ENCODE measurements at places on chromosomes 13 and 19. TPM values are rescaled to one million over a fixed set of nuclear protein-coding genes. Genes with fewer than 3 reads are reported as not detected.

DNA sequence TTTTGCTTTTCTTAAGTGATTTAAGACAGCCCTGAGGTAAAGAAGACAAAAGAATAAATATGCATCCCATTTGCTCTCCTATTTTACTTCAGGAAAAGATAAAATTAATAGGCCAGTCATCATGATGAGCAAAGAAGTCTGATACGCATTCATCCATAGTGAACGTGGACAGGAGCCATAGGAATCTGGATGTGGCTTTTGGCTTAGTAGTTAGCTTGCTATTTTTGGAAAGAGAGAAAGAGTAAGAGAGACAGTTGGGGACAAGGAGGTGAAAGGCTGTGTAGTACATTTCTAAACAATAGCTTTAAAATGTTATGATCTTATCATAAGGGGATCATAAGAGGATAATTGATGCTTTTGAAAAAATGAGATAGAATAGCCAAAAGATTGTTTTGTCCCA lies 545.2 kb downstream of the IRS2 start:
- DNase-seq = no peak

DNA sequence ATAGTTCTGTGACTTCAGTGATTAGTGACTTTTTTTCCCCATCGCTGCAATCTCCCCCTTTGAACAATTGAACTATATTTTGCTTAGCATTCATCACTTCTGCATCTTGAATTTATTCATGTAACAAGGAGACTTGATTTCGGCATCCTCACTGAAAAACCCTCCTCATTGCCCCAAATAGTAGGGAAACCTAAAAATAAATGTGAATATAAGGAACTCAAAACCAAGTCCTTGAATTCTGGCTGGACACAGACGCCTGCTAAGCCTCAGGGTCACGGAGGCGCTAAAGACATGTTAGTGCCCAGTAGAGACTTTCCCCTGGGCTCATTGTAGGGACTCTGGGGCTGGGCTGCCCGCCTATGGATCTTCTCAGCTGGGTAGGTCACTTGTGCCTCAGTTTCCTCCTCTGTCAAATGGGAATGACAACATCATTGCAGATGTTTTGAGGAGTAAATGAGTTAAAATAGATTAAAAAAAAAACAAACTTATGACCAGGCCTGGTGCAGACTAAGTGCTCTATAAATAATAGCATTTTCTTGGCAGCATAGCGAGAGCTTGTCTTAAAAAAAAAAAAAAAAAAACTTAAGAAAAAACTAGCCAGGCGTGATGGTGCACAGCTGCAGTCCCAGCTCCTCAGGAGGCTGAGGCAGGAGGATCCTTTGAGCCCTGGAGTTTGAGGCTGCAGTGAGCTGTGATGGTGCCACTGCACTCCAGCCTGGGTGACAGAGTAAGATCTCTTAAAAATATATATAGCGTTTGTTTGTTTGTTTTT lies 1.8 kb upstream of the ADGRE5 start:
- DNase-seq = no peak

- no peak for DNase-seq
Observed at GRCh38 chr19:56133858-56134653, 7.0 kb upstream of the ZNF444 start.

C13orf42 gene
- total RNA-seq = not detected

C1QTNF9 gene
- 0.26 TPM for total RNA-seq

CBLC gene
- 49.5 TPM for total RNA-seq
